ENCODE measurements at places on chromosomes 6 and 20.

- no peak for DNase-seq
Observed at GRCh38 chr6:71333697-71334096, 45.1 kb downstream of the OGFRL1 start.

DNA sequence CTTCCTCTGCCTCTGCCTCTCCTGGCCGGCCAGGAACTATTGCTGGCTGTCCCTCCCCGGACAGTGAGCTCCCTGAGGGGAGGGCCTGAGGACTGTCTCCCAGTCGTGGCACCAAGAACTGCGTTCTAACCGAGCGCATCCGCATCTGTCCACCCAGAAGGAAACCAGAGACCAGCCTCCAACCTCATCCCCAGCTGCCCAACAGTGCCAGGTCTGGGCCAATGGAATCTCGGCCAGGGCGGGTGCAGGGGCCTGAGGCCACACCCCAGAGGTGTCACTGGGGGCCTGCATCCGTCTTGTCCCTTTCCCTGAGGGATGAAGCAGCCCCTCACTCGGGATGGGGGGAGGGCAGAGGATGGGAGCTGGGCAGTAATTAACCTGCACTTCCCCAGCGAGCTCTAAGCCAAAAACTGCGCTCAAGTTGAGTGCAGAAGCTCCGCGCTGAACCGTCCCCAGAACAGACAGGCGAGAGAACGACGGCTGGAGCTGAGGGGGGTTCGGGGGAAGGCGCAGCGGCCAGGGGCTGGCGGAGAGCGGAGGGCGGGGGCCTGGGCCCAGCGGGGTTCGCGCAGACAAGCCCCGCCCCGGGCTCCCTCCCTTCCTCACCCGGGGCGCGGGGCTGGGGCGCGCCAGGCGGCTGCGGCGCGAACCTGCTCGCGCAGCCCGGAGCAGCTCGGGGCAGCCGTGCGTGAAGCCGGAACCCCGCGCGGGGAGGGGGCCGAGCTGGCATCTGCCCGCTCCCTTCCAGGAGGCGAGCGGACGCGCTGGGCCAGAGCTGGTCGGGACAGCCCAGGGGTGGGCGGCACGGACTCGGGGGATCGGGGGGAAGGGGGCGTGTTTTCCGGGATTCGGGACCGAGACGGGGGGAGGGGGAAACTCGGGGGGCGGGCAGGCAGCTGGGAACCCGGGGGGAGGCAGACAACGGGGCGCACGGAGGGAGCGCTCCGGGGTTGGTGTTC lies 1.4 kb downstream of the TFEB start:
- DNase-seq = peak; percentile 18

DNA sequence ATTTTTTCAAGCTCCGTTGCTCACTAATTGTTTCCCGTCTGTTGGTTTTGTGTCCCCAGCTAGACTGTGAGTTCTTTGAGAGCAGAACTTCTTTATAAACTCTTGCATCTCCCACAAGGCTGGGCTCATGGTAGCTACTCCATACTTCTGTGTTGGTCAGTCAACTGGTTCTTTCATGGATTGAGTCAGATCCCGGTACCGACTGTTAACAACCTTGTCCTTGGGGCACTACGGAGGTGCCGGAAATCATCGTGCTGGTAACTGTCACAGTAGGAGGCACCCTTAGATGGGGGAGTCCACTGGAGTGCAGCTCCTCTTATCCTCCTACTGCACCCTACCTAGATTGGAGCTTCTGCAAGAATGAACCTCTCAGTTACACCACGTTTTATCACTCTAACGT lies 8.6 kb upstream of the STX16 start:
- DNase-seq = no peak

DNA sequence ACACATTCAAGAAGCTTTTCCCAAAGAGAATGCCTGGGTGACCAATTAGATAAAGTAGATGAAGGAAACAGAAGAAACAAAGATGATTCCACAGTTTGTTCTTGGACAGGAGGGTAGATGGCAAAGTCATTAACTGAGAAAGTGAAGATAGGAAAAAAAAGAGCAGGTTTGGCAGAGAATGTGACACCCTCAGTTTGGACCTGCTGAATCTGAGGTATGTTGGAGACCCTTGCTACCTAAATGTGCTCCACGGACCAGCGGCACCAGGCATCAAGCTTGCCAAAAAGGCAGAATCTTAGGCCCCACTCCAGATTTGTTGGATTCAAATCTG lies 49.7 kb downstream of the ARHGAP18 start:
- DNase-seq = no peak

DNA sequence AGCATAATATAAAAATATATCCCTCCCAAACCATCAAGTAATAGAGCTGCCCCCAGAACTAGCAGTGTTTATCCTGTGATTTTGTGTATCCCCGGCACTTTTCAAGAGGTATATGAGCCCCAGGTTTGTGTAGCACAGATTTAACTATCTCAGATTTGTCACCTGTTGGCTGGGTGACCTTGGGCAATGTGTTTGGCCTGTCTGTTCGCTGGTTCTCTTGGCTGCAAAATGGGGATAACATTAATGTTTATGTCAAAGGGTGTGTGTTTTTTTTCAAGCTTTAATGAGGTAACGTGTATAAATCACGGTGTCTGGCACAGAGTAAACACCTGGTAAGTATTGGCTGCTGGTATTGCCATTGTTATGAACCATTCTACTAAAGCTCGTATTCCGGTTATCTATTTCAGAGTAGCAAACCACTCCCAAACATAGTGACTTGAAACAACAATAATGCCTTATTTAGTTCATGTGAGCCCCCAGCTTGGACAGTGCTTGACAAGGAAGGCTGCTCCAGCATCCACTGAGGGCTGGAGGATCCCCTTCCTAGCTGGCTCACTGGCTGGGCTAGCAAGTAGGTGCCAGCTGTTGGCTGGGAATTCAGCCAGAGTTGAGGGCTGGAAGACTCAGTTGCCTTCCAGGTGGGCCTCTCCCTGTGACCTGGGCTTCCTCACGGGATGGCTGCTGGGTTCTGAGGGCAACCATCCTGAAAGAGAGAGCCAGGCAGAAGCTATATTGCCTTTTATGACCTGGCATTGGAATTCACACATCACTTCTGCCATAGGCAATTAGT lies 36.2 kb downstream of the PDRG1 start:
- no peak for DNase-seq

DNA sequence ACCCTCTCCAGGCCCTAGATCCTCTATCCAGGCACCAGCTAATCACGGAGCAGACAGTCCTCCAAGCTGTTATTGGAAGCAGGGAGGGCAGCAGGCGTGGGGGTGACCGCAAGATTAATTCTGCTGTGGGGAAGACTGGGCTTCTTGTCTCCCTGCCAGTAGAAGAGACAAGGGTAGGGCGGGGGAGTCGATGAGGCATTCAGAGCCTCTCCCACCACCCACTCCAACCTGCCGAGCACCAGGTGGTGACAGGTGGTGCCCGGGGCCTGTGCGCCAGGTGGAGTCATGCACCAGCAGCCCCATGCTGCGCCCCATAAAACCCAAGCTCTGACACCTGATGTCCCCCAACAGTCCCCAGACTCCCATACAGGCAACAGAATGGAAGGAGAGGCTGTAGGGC lies 89.6 kb downstream of the CDH22 start:
- no peak for DNase-seq

- DNase-seq = no peak
Observed at GRCh38 chr6:106442395-106442794, 81.9 kb downstream of the CRYBG1 start.

DNA sequence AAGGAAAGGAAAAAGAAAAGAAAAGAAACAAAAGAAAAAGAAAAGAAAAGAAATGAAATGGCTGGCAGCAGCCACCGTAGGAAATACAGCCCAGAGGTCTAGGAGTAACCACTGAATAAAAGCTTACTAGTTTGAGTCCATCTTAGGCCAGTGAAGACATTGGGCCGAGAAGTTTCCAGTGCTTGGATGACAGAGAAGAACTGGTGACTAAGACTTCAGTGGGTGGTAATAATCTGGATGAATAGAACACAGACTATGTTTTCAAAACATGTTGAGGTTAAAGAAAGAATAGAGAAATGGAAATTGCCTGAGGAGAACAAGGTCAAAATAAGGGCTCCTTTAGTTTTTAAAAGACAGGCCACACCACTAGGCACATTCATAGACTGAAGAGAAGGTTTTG lies 198.8 kb downstream of the ATXN1 start:
- no peak for DNase-seq

DNA sequence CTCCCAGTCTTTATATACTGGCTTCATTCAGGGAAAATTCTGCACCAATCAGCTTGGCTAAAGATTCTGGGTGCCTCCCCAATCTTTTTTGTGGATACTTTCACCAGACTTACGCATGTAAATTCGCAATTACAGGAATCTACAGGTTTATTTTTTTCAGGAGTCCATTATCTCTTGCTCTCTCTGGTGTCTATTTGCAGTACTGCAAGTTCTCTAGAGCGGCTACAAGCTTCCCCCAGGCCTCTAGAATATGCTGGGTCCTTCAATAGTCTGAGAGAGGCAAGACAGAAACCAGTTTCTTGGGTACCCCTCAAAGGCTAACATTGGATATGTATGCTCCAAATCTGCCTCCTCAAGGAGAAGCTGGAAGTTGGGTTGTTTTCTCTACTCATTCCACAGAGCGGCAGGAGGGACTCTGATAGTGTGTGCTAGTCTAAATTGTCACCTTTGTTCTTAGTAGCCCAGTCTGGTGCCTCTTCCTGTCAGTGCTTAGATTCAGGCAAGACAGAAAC lies 58.5 kb downstream of the SUN5 start:
- DNase-seq = no peak

DNA sequence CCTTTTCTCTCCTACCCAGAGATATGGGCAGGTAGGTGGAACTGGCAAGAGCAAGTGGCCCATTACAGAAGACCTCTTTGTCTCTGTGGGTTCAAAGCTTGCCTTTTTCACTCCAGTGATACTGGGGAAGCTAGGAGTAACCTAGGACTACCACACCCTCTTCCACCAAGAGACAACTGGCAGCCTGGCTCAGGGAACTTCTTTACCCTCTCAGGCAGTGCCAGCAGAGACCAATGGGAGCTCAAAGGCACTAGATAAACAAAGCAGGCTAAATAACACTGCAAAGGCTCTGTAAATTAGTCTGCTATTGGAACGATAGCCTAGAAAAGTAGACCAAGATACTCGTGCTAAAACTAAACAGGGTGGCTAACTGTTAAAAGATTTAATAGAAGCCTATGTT lies 32.1 kb downstream of the ATRN start:
- DNase-seq = no peak

- peak; percentile 46 for DNase-seq
Observed at GRCh38 chr6:26017632-26017966, 55.0 kb downstream of the TRIM38 start.

- DNase-seq = no peak
Observed at GRCh38 chr6:159761129-159761872, 544 bp upstream of the ACAT2 start.

- DNase-seq = no peak
Observed at GRCh38 chr6:43954311-43955131, 172.7 kb downstream of the MRPL14 start.

GRCh38 chr6:98633886-98634285 lies 200.5 kb upstream of the POU3F2 start:
- DNase-seq = no peak

DNA sequence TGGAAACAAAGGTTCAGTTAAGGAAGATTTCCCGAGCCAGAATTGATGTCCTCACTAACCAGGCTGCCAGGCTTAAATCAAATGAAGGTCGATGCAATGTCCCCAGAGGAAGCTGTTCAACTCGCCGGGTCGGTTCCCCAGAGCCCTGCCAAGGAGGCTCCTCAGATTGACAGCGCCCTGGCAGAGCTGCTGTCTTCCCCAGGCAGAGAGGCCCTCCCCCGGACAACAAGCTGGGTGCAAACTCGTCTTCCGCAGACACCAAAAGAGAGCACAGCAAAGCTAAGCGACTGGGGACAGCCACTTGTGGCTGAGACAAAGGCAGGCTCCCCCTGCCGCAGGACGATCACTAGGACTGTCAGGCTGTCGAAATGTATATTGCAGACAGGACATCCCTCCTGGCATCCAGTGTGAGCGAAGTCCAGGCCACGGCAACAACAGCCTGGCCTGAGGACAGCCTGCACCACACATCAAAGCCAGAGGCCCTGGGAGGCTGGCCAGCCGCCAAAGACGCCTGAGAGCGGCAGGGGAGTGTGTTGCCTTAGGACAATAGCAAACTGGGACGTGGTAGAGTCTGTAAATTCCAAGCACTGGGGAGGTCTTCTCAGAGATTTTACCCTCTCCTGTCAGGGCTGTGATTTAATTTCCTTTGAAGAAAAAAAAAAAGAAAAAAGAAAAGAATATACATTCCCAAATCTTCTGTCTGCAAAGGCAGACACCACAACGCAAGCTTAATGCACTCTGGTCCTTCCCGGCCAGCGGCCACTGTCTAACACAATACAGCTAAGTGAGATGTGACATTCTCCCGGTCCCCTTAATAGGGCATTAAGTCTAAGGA lies 99.1 kb downstream of the HIVEP2 start:
- no peak for DNase-seq

- DNase-seq = peak; percentile 71
Observed at GRCh38 chr20:46406986-46407670, 713 bp upstream of the ELMO2 start.

DNA sequence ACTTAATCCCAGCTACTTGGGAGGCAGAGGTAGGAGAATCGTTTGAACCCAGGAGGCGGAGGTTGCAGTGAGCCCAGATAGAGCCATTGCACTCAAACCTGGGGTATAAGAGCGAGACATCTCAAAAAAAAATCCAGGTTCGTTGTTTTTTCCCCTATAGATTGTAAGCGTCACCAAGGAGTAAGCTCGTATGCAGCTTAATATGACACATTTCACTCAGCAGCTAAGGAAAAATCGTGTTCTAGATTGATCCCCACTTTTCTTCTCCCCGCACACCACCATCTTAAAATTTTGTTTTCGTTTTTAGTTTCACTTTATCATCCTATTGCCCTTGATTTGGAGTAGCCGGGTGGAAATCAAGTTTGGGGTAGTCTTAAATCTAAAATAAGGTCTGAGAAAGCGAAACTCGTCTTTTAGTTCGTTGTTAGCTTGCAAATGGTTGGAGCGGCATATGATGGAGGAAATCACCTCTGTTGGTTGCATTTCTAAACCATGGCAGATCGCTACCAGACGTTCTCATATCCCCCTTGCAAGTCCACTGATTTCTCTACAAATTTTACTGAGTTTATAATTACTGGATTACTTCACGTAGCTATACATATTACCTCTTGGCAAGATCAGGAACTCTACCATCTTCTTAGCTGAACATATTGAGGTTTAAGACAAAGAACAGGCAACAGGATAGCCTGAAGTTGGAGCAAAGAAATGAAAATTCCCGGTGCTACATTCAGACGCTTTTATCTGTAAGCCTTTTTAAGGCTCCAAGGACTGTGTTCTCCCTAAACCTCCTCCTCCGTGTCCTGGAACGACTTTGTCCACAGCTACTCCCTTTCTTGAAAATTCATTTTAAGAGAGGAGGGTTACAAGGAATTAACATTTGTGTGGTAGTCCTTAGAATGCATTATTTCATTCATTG lies 91.1 kb upstream of the BTN3A2 start:
- DNase-seq = no peak

GRCh38 chr6:144315226-144315980 lies 30.3 kb downstream of the UTRN start:
- no peak for DNase-seq

DNA sequence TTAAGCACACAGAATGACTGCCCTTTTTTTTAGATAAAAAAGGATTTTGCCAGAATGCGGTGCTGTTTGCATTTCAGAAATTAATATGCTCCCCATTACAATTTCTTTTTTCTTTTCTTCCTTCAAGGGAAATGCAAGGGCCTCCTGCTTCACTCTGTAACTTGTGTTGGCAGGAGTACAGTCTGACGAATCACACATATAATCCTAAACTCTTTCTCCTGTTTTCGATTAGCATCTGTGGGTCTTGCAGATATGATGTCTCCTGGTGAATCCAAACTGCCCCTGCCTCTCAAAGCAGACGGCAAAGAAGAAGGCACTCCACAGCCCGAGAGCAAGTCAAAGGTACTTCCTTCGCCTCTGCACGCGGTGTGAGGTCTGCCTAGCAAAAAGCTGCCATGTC lies 149.5 kb downstream of the TMEM242 start:
- DNase-seq = no peak

GRCh38 chr6:52733172-52733571 lies 30.1 kb downstream of the GSTA2 start:
- no peak for DNase-seq

All from stimulated activated CD8-positive, alpha-beta memory T cell treated with anti-CD3 and anti-CD28 coated beads, Interleukin-7, amount 100 ng/mL, for 24 hours (primary cell).